ENCODE measurements at places on chromosomes 6 and 20.

GRCh38 chr6:112439010-112439409 lies 91.9 kb downstream of the RFPL4B start:
- DNase-seq: no peak

DNA sequence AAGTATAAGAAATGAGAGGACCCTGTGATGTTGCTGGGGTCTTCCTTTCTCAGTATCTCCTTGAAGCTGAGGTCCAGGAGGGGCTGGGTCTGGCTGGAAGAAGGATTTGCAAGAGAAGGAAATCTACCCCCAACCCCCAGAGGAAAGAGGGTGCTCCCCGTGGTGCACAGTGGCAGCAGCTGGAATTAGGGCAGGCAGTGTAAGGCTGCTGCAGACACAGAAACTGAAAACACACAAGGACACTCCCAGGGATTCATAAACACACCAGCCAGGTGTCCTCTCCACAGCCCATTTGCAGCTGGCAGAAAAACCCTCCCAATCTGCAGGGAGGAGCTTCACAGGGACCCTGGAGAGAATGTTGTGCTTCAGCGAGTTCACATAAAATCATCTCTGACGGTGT lies 297.2 kb downstream of the CDH26 start:
- DNase-seq: no peak

DNA sequence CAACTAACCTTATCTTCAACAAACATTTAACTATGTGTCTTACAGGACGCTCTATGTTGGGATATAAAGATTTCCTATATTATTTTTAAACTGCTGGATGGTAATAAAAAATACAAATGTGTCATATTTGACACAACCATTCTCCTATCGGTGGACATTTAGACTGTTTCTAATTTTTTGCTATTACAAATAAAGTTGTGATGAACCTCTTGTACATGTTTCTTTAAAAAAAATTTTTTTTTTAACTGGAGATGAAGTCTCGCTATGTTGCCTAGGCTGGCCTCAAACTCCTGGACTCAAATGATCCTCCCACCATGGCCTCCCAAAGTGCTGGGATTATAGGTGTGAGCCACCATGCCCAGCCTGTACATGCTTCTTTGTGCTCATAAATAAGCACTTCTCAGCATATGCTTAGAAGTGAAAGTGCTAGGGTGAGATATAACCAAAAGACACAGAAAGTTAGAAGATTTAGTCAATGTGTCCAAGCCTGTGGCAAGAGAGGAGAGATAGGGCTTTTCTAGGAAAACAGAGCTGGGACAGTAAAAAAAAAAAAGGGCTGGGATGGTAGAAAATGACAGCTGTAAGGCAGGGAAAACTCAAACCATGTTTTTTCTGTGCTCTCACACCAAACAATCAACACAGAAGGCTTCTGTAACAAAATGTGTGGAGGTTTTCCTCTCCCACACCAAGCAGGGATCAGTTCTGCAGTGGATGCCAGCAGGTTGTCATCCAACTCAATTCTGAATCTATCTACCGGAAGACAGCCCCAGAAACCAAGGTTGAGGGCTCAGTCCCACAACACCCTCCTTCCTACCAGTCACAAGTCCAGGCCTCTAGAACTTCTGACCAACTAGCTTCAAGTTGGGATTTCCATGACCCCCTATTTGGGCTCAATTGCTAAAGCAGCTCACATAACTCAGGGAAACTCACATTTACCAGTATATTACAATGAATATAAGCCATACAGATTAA lies 70.0 kb upstream of the SMIM29 start:
- no peak for DNase-seq

DNA sequence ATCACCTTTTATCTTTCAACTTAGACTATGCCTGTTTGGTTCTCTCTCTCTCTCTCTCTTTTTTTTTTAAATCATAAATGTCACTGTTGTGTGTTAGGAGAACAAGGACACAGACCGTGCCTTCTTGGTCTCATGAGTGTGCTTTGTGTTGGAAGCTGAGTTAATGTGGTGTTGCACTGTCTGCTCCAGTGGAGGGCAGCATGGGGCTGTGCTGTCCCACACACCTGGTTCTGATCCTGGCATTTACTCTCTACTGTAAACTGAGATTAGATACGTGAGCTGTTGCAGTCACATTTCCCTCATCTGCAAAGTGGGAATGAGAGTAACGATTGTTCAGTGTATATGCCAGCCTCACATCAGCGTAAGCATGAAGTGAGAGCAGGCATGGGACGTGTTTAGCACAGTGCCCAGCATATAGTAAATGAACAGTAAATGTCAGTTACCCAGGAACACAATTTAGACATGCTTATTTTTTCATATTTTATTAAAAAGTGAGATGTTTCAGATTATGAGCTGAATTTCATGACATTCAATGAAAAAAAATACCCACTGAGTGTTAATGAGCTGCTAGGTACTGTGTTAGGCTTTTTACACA lies 161.1 kb downstream of the FARS2 start:
- peak; percentile 62 for DNase-seq

DNA sequence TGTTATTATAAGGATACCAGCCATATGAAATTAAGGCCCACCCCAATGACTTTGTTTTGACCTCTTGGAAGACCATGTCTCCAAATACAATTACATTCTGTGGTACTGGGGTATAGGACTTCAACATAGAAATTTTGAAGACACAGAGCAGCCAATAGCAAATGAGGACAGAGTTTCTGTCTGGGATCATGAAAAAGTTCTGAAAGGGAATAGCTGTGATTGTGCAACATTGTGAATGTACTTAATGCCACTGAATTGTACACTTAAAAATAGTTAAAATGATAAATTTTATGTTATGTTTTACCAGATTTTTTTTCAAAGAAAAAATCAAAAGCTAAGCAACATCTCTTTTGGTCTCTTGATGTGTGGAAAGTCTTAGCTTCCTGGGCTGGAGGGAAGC lies 27.0 kb upstream of the AGPAT4 start:
- DNase-seq: no peak

- DNase-seq: peak; percentile 52
Measured at GRCh38 chr20:52457826-52458225, 266.2 kb upstream of the ZFP64 start.

GRCh38 chr6:43285832-43286231 lies 12.2 kb upstream of the SLC22A7 start:
- DNase-seq: no peak

GRCh38 chr6:38423746-38424145 lies 216.0 kb downstream of the BTBD9 start:
- no peak for DNase-seq

GRCh38 chr20:61376541-61377240 lies 124.6 kb downstream of the CDH4 start:
- no peak for DNase-seq

DNA sequence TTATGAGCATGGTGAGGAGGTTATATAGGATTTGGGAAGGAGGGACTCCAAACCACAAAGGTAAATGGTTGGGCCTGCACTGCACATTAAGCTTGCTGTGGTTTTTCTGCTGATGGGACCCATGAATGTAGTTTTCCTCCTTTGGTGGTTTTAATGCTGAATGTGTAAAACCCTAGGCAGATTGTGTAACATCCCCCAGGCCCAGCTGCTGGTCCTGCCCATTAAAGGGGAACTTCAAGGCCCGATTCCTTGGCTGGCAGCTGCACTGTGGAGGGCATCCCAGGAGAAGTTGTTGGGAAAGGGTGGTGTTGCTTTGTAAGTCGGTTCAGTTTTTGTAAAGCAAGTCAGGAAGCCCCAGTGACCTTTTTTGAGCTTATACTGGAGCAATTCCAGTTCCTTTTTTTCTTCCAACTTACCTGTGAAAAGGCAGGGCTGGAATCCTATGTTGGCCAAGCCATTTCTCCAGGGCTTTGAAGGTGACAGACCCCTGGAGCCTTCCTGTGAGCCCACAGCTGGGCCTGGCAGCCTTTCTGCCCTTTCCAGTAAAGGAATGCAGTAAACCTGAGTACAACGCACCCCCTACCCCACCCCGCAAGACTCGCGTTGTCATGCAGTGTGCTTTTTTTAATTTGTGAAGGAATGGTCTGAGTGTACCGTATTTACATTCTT lies 43.1 kb upstream of the NAA20 start:
- peak; percentile 81 for DNase-seq

DNA sequence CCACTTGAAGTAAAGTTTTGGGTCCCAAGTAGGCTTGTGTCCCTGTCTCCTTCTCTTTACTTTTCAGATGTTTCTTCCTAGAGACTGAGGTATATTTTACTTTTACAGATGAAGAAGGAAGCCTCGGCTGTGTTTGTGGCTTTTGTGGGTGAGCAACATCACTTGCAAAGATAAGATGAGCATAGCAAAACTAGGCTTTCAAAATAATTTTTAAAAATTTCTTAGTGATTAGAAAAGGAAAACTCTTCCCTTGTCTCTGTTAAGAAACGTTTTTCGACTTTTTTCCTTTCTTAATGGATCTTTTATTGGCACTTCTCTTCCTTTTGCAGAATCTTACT lies 7.6 kb downstream of the PTPN1 start:
- DNase-seq: no peak

All from IMR-90 (cell line).